ENCODE measurements at places on chromosomes 16 and 17.

GRCh38 chr17:36921095-36921851 is 16.0 kb upstream of the LHX1 start:
- peak; percentile 82 for DNase-seq

GRCh38 chr17:83147280-83147679 is 67.9 kb downstream of the METRNL start:
- no peak for DNase-seq

DNA sequence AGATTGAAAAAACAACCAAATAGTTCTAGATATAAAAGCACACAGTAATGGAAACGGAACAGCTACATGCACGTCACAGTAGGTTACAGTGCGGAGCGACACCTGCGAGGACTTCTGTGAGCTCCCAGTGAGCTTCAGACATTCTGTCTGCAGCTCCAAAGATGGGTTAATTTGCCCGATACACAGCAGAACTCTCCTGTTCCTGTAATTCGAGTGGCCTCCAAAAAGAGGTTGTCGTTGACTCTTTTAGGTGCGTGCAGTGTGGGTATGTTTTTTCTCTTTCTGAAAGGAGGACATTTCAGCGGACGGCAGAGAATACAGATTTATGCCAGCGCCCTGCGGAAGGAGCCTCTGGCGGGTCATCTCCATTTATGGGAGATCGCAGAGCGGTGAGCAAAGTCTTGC is 2.9 kb downstream of the OR1F1 start:
- peak; percentile 19 for DNase-seq

- no peak for DNase-seq
Measured at GRCh38 chr16:73060892-73061490, 13.1 kb upstream of the ZFHX3 start.

DNA sequence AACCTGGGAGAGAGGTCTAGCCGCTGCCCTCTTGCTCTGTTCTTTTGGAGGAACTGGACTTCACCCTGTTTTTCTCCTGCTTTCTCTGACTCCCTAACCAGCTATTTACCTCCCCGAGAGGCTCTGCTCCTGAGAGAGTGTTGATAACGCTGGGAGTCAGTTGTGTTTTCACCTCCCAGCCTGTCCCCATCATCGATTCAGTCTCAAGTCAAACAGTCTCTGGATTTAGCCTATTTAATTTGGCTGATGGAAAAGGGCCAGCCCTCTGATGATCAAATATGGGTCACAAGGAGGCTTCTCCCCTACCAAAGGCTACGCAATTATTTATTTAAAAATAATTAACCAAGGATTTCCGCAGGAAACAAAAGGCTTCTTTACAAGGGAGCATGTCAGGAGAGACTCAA is 31.8 kb downstream of the HNF1B start:
- DNase-seq, result no peak

GRCh38 chr16:80250381-80250780 is 290.4 kb upstream of the DYNLRB2 start:
- no peak for DNase-seq

All from activated T-cell treated with anti-CD3 and anti-CD28 coated beads, Interleukin-2, amount 50 U/mL, for 72 hours (primary cell).